ENCODE measurements at places on chromosomes 5 and 9. TPM values are rescaled to one million over a fixed set of nuclear protein-coding genes. Genes with fewer than 3 reads are reported as not detected.
A peak's percentile ranks its signal among the peaks of the same experiment; 100 is the strongest.

DNA sequence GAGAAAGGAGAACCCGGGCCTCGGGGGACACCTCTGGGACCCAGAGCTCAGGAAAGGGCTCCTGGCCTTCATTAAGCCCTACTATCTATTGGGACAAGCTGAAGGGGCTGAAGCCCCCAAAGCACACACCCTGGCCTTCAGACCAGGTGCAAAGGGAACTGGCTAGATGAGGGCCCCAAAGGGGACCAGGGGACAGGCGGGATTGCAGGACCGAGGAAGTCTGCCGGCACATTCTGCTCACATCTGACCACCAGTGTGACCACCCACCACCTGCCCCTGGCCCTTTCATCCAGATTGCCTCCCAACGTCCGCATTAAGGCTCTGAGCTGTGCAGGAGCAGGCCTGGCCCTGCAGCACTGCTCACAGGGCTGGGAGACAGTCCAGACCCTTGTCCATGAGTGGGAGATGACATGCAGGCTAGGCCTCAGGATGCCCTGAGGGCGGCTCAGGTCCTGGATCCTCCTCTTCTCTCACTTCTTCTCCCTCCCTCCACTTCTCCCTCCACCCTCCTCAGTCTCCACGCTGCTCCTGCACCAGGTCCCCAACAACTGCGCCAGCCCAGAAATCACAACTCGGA is 19.2 kb downstream of the PSD2 start:
- peak; percentile 10 for DNase-seq
- H3K4me1 ChIP-seq, result no peaks in the 10 kb centered on the region
- peaks cover 4% of the 10 kb centered on the region for H3K27me3 ChIP-seq
- no peak overlapping the region for H3K4me3 ChIP-seq
- peaks cover 6% of the 10 kb centered on the region for H3K36me3 ChIP-seq

GRCh38 chr5:181235689-181236366 is 7.9 kb downstream of the RACK1 start:
- H3K4me1 ChIP-seq, result peaks cover 25% of the 10 kb centered on the region
- H3K27ac ChIP-seq, result peak overlapping the region; percentile 47
- H3K36me3 ChIP-seq, result peaks cover 42% of the 10 kb centered on the region
- no peaks in the 10 kb centered on the region for H3K27me3 ChIP-seq
- no peak overlapping the region for H3K4me3 ChIP-seq

DNA sequence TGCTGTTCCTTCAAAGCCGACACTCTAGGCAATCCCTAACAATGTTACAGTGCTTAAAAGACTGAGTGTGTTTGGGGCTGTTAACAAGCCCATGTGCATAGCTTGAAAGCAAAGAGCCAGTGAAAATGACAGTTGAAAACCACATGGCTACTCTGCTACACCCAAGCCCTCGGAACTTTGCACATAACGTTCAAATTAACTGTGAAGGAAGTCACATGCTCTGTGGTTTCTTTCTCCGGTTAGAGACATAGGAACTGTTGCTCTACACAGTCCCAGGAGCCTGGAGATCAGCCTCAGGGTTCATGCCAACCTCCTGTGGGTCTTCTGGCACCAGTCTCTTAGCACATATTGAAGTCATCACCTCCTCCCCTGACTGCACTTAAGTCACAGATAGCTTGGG is 51.1 kb downstream of the C9orf152 start:
- peaks cover 45% of the 10 kb centered on the region for H3K4me1 ChIP-seq
- no peaks in the 10 kb centered on the region for H3K27me3 ChIP-seq
- peak; percentile 63 for DNase-seq
- H3K36me3 ChIP-seq, result no peaks in the 10 kb centered on the region
- peak overlapping the region; percentile 77 for H3K27ac ChIP-seq
- H3K4me3 ChIP-seq, result peak overlapping the region; percentile 71

DNA sequence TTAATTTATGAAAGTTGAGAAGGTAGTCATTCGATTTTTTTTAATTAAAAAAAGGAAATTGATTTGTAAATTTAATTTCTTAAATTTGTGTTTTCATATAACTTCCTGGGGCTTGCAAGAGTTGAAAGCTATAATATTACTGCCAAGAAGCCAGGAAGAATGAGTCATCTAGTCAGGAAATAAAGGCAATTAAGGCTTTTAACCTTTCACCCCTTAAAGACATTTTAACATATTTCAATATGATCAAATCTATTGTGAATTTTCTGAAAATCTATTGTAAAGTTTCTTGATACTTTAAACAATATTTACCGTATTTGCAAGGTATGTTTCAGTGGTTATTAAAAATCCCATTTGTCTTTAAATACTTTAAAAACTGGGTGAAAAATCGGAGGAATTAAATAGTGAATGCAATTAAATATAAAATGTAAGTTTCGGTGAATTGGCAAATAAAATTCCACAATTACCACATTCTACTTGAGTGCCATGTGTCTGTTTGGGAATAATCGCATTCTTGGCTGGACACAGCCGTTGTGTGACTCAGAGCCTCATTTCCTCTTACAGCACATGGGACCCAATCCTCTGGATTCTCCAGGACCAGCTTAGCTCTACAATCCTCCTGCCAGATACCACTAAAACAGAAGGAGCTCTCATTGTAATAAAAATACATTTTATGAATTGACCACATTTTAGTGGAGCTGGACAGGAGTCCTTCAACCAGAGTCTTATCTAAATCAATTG is 310.7 kb downstream of the HCN1 start:
- no peak for DNase-seq
- H3K36me3 ChIP-seq, result no peaks in the 10 kb centered on the region
- H3K27me3 ChIP-seq, result no peaks in the 10 kb centered on the region
- no peak overlapping the region for H3K27ac ChIP-seq
- no peaks in the 10 kb centered on the region for H3K4me1 ChIP-seq
- H3K4me3 ChIP-seq, result no peak overlapping the region

- no peaks in the 10 kb centered on the region for H3K4me1 ChIP-seq
- DNase-seq, result no peak
- H3K27ac ChIP-seq, result no peak overlapping the region
- H3K4me3 ChIP-seq, result no peak overlapping the region
Measured at GRCh38 chr5:147310059-147310704, 75.4 kb downstream of the STK32A start.

The PITX1 gene
- total RNA-seq, result not detected
